ENCODE measurements at places on chromosomes 11 and 22.

- no peak for DNase-seq
Observed at GRCh38 chr11:11584530-11584810, 37.3 kb downstream of the GALNT18 start.

- DNase-seq = no peak
Observed at GRCh38 chr11:85029964-85030363, 597.2 kb downstream of the DLG2 start.

DNA sequence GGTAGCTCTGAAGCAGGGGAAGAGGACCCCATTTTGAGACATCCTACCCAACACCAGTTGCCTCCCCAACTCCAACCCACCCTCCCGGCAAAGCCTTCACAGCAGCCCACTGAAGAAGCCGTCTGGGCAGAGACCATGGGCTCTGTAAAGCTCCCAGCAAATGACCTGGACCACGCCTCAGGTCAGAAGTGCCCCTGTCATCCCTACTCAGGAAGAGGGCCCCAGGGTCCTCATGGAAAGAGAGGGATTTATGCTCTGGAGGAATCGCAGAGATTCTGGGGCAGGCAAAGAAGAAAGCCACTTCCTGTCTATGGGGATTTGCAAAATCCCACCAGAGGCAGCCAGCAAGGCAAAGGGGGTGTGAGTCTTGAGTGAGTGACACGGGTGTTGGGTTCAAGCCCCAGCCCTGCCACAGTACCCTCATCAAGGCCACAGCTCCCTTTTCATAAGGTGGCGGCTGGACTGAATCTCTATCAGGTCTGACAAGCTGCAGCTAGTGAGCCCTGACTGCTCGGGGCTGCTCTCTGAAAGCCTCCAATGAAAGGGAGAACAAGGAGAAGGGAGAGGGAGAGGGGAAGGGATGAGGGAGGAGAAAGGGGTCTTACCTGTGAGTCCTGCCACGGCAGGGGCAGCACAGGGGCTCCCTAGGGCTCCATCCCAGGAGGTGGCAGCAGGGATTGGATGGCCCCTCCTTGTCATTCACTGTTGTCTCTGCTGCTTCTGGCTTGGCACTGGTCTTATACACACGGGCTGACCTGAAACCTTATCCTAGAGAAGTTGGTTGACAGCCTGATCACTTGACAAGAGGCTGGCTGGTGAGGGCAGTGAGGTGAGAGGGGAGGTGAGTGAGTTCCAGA is at the start of gene UCP3:
Gene UCP3 (minus strand): TSS at position 713 of the 857 bp plus-strand sequence. CDS start 2,043 bp downstream, outside the sequence.
- no peak for DNase-seq

DNA sequence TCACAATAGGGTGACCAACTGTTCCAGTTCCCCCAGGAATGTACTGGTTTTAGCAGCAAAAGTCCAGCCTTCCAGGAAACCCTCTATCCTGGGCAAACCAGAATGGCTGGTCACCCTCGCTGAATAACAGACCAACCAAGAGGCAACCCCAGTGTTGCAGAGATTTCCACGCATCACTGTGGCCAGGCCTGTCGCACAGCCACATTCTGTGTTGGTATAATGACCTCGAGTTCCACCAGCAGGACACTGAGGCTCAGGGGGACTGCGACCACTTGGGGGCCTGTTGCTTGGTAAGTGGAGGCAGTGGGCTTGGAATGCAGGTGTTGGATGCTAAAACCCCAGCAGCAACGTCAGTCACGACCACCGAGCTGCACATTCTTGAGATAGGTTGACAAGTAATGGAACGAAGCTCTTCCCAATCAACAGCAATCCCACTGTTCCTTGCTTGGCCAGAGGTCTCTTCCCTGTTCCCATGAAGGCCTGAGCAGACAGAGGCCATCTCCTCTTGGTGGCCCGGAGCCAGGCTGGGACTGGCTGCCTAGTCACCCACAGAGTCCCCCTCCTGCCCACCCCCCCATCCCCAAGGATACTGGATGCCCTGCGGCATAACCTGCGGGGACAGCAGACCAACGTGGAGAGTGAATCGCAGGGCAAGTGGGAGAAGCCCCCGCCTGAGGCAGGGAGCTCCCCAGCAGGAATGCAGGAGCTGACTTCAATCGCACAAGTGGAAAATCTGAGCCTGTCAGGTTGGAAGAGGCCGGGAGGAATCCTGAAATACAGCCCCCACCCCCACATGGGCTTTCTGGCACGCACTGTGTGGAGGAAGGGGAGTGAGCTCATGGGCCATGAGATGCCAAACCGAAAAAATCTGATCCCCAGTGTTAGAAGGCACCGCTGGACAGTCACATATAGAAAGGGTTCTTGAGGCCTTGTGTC is 43.4 kb upstream of the MN1 start:
- DNase-seq = peak; percentile 80

GRCh38 chr11:75633409-75634066 is 35.3 kb downstream of the MAP6 start:
- DNase-seq = no peak

DNA sequence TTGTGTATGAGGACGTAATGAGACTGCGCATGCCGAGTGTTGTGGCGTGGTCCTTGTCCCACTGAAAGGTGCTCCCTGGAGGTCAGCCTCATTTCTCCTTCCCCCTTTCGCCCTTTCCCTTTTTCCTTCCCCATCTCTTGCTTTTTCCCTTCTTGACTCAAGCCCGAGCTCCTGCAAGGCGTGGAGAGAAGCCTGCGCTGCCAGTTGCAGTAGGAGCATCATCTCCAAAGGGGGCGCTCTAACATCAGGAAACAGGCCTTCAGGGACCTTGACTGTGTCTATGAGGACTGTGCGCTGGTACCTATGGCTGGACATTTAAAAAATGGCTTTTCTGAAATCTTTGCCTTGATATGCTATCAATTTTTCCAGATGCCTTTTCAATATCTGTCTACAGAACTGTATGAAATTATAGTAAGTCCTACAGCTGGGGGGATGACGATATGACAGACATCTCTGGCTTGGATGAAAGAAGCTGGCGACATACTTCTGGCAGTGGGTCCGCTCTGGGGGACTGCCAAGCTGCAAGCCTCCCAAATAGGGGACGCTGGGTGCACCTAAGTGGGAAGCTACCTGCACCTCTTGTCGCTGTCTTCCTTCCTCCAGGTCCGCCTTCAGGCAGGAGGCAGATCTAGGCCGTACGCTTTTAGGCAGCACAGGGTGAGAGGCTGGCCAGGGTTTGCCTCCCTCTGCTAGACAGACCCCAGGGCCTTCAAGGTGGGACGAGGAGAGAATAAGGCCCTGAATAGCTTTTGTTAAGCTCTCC is 96.5 kb downstream of the NXPE2 start:
- DNase-seq = peak; percentile 73

DNA sequence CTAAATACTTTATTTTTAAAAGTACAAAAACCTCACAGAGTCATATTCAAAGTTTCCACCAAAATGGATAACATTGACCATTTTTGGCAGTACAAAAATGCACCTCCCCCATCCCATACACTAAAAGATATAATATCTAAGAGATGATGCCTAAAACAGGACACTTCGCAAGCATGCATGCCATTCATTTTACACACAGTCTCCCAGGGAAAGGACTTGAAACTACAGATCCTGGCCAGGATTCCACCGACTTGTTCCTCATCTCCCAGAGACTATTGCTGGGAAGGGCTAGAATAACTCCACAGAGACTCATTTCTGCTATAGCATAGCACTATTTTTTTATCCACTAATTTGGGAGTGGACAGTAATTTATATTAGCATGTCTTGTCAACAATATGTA is 81.7 kb downstream of the MTNR1B start:
- DNase-seq = no peak

- DNase-seq = no peak
Observed at GRCh38 chr22:49959782-49960158, 802 bp upstream of the PIM3 start.

DNA sequence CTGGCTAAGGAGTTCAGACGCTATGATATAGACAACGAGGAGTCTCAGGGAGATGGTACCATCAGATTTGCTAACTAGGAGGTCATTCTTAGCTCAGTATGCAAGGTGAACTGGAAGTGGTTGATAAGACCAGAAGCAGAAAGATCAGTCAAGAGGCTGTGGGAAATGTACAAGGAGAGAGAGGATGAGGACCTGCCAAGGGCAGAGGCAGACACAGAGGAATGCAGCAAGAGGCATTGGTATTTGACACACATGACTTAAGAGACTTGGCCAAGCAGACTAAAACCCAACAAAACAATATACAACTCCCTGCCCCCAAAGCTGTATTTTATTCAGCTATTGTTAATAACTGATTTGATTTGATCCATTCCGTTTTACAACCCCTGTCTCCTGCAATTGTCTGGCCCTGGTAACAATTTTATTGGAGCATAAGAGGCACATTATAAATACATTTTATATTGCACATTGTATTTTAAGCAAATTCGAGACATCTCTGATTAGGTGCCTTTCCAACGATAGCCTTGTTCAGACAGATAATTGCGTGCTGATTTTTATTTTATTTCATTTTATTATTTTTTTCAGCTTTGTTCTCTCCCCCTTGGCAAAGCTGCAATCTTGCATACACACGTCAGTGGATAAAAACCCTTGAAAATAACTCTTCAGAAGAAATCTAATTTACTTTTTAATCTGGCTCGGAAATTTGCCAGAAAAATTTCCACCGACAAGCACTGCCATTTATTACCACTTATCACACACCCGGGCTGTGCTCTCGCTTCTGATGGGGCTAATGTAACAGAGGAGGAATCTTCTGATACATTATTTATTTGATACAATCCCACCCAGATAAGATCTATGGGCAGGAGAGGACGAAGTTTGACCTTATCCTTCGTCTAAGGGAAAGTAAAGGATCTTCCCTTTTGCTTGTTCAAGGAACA is 237.8 kb downstream of the NXPE2 start:
- no peak for DNase-seq

All from right forelimb (tissue), 1 donor.